ENCODE measurements at places on chromosomes 6 and 20.

- no peak for DNase-seq
Observed at GRCh38 chr6:84774157-84774984, 10.0 kb upstream of the TBX18 start.

GRCh38 chr6:55632953-55633352, 54.0 kb upstream of the HMGCLL1 start:
- no peak for DNase-seq

- no peak for DNase-seq
Observed at GRCh38 chr6:68976260-68976659, 341.2 kb downstream of the ADGRB3 start.

- DNase-seq, result no peak
Observed at GRCh38 chr6:132764370-132764769, 6.7 kb upstream of the VNN2 start.

GRCh38 chr6:136503303-136504029, 46.8 kb downstream of the MAP7 start:
- DNase-seq, result no peak

DNA sequence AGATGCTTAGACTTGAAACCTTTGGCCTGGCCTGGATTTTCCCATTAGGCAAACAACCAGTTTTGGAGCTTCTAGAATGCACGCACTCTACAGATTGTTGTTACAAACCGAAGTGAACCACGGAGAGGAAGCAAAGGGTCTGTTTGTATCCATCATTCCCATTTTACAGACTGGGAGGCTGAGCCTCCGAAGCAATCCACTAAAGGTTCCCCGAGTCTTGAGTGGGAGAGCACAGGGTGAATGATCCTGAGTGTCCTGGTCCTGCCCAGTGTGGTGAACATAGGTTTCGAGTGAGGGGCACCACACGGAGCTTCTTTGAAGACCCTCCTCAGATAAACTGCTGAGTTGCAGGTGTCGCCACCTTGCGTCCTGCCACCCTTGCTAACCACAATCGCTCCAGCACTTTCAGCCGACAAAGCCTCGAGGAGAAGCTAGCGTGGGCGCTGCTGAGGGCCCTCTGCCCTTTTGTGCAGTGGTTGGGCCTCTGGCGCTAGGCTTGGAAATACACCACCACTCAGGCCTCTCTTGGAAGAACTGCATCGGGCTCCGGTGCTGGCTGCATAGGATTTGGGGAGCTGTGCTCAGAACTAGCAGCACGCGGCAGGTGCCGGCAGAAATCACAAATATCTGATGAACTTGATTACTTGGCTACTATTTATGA, 1.4 kb upstream of the PRDM13 start:
- DNase-seq, result no peak

- DNase-seq, result no peak
Observed at GRCh38 chr6:117502580-117502979, 20.1 kb downstream of the DCBLD1 start.

- DNase-seq, result no peak
Observed at GRCh38 chr6:141265756-141266623, 866.7 kb upstream of the GJE1 start.

- no peak for DNase-seq
Observed at GRCh38 chr6:119209452-119210205, 131.2 kb upstream of the FAM184A start.

- DNase-seq, result no peak
Observed at GRCh38 chr20:56268536-56268935, 20.0 kb downstream of the MC3R start.

DNA sequence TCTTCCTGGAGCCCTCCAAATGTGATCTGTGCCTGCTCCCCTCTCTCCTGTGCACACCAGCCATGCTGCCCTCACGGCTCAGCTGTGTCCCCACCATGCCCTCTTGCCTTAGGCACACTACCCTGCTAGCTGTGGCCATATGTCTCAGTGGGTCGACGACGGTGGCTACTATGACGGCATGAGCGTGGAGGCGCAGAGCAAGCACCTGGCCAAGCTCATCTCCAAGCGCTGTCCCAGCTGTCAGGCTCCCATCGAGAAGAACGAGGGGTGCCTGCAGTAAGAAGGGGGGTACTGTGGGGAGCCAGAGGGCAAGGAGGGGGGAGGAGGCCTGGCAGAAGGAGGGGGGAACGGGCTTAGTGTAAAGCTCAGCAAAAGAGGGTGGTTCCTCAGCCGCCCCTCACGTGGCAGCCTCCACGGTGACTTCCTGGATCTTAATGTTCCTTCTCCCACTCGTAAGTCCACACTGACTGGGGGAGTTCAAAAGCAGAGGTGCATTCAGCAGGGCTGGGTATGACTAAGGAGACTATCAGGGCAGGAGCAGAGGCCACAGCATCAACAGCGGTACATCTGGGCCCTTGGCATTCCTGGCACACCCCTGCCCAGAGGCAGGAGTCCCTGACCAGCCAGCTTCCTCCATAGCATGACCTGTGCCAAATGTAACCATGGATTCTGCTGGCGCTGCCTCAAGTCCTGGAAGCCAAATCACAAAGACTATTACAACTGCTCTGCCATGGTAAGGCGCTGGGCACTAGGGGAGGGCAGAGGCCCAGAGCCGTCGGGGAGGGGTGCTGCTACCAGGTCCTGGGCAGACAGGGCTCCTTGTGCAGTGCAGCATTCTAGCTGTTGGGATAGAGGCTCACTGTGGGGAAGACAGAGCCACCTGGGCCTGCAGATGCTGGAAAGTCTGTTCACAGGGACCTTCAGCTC, 8.0 kb downstream of the DNPH1 start:
- DNase-seq, result no peak

- no peak for DNase-seq
Observed at GRCh38 chr6:128511506-128511905, 8.9 kb downstream of the PTPRK start.

DNA sequence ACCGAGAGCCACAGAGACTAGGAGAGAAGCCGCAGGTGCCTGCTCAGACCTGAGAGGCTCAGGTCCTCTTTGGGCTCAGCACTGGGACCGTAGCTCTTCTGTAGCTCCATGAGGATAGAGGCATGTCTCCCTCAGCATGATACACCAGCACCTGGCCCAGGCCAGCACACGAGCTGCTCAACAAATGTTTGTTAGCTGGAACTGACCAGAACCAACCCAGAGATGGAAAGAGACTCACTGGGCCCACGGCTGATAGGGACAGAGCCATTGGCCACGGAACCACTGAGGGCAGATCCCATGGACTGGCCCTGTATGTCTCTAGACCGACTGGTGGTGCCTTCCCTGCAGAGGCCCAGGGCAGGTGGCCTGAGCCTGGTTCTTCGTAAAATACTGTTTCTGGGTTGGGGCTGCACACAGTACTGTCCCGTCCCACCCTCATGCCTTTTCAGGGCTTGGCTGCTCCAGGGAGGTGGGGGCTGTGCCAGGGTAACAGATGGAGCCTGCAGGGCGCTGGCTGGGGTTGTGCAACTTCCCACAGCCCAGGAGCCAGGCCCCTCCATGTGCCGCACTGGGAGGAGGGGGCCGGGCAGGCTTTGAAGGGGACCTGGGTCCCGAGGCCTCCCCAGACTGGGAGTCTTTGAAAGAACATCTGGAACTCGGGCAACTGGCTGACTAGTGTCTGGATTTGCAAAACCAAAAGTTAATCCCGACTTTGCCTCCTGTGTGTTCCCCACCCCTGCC, 5.2 kb downstream of the C20orf204 start:
- DNase-seq, result no peak

DNA sequence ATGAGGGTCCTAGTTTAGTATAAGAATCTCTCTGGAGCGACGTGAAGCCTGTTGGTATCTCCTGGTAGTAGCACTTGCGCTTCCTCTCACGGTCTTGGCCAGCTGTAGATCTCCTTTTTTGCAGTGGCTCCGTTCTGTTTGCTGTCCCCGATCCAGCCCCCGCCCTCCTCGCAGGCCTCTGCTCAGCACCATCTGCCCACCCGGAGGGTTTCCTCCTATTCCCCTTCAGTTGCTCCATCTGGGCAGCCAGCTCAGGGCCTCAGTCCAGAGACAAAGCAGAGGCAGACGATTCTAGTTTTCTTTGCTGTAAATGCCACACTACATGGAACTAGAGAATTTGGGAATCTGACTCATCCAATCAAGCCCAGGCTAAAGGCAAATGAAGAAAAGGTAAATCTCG, 126.6 kb downstream of the TIAM2 start:
- DNase-seq, result no peak

GRCh38 chr6:72950114-72950860, 275.0 kb downstream of the KHDC1L start:
- no peak for DNase-seq

GRCh38 chr6:8535519-8535918, 100.2 kb upstream of the SLC35B3 start:
- no peak for DNase-seq

DNA sequence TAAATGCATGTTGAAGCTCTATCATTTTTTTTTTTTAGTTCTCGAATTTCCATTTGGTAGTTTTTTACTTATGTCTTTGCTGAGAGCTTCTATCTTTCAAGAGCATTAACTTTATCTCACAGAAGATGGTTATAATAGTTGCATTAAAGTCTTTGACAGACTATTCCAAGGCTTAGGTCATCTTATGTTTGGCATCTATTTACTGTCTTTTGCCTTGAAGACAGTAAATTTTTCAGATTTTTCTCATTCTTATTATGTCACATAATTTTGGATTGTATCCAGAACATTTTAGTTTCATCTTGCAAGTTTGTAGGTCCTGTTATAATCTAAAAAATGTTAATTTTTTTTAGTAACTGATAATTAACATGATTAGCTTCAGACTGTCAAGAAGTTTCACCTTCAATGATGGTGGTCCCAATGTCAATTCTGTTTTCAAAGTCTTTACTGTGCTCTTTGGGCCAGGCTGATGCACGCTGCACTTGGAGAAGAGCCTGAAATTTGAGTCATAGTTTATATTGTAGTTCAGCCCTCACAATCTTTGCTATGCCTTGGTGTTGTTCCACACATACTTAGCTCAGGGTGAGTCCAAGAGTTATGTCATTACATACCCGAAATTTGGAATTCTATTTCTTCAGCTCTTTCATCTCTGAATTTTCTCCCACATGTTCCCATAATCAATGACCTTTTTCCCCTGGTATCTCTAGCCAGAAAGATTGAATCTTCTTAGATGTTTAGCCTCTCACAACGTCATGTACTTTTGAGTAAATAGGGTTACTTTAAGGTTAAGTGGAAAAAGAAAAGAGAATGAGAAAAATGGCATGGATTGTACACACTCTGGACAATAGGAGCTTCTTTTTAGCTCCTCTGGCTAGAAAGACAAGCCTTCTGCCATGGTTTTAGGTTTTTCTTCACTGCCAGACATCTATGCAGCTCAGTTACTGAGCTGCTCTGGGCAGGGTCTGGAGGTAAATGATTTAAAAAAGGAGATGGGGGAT, 110.3 kb upstream of the BTBD3 start:
- DNase-seq, result no peak

- DNase-seq, result no peak
Observed at GRCh38 chr6:88177961-88178464, 11.9 kb upstream of the CNR1 start.

- DNase-seq, result no peak
Observed at GRCh38 chr20:50514750-50515149, 4.6 kb downstream of the PTPN1 start.

- no peak for DNase-seq
Observed at GRCh38 chr6:150368762-150369161, at the start of gene IYD. IYD (plus strand) TSS chr6:150369012; CDS start chr6:150369032, 20 bp downstream.

GRCh38 chr20:46085179-46085851, 4.4 kb downstream of the NCOA5 start:
- no peak for DNase-seq

GRCh38 chr20:59703046-59703445, 98.7 kb downstream of the PHACTR3 start:
- DNase-seq, result no peak

DNA sequence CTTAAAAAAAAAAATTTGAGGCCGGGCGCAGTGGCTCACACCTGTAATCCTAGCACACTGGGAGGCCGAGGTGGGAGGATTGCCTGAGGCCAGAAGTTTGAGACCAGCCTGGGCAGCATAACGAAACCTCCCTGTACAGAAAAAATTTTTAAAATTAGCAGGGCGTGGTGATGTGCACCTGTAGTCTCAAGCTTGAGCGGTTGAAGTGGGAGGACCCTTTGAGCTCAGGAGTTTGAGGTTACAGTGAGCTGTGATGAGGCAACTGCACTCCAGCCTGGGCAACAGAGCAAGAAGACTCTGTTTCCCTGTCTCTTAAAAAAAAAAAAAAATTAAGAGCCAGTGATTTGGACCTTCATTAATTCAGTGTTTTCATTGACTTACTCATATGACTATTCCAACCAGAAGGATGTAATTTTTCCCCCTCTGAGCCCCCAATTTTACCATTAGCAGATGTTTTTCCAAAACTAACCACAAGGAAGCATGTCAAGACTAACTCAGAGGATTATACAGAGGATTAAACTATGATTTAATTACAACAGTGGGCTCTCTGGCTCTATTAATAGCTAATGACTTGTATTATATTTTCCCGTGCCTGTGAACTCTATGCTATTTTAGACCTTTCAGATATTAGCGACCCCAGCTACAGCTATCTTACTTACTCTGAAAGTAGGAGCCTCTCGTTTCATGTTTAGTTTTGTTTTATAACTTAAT, 75.1 kb downstream of the ARID1B start:
- DNase-seq, result no peak

DNA sequence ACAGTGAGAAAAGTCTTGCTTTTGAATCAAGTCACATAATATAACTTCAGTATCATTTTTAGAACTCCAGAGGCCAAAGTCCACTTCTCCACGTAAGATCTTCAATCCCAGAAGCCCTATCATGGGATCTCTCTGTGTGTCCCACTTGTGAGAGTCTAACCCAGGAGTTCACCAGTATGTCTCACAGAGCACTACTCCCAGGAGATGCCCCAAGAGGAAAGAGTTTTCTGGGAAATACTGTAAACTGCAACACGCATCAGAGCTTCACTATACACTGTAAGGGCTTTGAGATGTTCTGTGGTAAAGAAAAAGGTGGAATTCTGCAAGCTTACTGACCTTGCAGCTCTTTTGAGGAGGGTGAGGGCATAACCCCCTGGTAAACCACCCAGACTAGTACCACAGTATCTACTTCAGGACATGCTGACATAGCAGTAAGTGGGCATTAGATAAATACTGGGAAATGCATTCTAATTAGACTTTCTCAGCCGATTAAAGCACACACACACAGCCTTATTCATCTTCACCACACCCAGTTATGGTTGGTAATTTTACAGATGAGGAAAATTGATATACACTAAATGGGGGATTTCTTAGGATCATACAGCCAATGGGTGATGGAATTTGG, 12.3 kb downstream of the DCBLD1 start:
- DNase-seq, result no peak
